ENCODE measurements at places on chromosomes 6 and 20.

DNA sequence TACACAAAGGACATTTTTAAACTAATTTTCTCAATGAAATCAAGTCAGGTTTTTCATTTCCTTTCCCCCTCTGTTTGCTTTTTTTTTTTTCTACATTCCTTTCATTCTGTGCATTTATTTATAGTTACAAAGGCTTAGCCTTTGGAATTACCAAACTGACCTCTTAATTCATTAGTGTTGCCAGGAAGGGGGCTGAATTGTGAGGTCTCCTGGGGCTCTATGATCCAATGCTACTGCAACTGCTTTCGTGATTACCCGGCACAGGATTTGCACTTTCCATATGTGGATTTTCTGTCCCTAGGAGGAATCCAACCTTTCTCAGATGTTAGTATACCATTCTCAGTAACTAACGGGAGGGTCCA lies 35.3 kb downstream of the NEDD9 start:
- peak; percentile 90 for DNase-seq

DNA sequence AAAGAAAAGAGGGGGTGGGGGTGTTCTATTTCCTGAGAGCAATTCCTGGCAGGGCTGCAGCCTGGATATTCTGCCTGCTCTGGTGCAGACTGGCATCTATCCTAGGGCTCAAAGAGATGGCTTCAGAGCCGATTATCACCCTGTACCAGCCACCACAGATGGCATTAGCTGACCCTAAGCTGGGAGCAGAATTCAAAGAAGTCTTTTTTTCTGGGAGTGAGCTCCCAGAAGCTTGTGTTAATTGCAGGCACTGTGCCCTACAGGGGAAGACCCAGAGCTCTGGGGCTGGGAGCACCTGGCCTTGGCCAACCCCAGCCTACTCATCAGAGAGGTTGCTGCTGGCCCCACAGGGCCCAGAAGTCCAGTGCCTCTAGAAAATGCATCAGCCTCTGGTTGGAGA lies 85.9 kb downstream of the PXDC1 start:
- DNase-seq, result no peak

DNA sequence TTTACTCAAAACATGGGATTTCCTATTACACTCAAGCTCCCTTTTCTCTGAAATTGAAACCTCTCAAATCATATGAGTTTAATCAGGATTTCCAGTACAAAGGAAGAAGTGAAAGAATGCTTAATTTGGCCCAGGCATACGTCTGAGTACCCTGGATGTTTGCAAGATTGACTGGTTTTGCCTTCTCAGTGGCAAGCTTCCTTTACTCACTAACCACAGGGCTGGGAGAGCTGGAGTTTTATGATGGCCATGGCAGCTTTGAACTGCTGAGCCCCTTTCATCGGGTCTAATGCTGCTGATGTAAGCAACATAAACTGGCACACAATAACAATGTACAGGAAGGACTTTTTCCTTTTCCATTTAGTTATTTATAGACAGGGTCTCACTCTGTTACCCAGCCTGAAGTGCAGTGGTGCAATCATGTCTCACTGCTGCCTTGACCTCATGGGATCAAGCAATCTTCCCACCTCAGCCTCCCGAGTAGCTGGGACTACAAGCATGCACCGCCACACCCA lies 194.8 kb downstream of the SLC35F1 start:
- no peak for DNase-seq

- DNase-seq, result no peak
Measured at GRCh38 chr6:6891125-6891721, 216.5 kb upstream of the RREB1 start.

GRCh38 chr6:14681699-14682487 lies 564.0 kb upstream of the JARID2 start:
- DNase-seq, result no peak

- DNase-seq, result peak; percentile 90
Measured at GRCh38 chr6:33375143-33375671, 16.4 kb upstream of the KIFC1 start.

DNA sequence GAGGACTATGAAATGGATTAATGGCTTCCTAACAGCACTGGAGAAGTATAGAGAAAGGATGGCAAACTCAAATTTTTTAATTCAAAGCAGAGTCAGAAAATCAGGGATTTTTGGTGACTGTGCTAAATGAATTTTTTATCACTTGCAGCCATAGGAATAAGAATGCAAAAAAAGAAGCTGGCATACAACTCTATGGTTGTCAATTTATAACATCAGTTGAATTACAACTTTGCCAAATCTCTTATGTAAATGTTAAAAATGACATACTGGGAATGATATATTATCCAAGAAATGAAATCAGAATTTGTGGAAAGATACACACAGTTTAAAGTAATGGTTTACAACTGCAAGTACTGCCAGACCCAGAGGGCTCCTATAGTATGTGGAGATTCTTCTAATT lies 106.5 kb downstream of the HTR1B start:
- DNase-seq, result no peak

- no peak for DNase-seq
Measured at GRCh38 chr6:38762848-38763247, 47.7 kb downstream of the DNAH8 start.

DNA sequence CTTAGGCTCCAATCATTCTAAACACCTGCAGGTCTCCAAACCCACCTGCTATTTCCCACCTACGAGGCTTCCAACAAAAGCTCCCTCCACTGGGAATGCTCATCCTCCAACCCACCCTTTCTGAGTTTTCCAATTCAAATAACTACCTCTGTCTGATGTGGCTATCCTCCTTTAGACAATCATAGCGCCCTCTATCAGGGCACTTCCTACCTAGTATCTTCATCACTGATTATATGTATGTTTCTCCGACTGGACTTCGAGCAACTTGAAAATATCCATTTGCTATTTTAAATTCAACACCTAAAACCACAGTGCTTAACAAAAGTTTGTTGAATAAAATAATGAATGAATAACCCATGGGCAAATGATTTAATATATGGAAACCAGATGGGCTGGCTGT lies 41.3 kb downstream of the MTFR2 start:
- DNase-seq, result no peak

Data from fibroblast of the conjunctiva (primary cell).